Nucleus accumbens (tissue), 56 donors: ENCODE measurements at places on chromosomes 1 and 21.

DNA sequence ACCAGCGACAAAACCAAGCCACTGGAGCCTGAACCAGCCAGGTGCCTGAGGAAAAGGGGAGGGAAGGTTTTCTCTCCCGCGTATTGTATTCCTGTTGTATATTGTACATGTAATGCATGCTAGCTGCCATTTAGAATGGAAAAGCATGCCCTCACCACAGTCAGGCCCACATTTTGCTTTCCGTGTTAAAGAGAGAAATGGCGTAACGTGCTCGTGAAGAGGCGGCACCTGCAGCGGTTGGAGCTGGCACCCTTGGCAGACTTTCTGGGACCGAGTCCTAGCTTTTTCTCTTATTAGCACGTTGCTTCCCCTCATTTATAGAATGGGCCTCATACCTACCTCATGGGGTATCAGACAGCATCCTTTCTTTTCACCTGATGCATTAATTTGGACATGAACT lies 135.3 kb upstream of the IRF2BP2 start:
- DNase-seq = no peak

DNA sequence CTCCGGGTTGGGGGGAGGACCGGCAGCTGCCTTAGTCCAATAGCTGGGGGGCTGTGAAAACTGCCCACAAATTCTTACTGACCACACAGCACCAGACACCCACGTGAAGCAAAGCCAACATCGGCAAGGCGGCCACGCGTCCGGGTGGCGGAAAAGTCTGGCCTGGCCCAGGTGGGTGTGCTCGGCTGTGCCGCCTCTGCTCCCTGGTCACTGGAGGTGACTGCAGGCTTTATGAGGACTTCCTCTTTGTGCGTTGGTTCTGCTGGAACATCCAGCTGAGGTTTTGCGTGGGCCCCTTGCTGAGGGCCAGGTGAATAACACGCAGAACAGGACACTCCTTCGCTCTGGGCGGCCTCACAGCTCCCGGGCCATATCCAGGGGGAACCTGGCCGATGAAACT lies 35.4 kb downstream of the FAAP20 start:
- DNase-seq = no peak

GRCh38 chr1:48680411-48681035 lies 96.2 kb downstream of the BEND5 start:
- DNase-seq = no peak

- DNase-seq = no peak
Measured at GRCh38 chr1:87058343-87058649, 143.9 kb downstream of the HS2ST1 start.

- no peak for DNase-seq
Measured at GRCh38 chr21:45160198-45160597, 85.8 kb downstream of the ADARB1 start.

- peak; percentile 37 for DNase-seq
Measured at GRCh38 chr21:33434770-33435360, 31.7 kb downstream of the IFNGR2 start.

- DNase-seq = no peak
Measured at GRCh38 chr21:37711286-37711829, 204.9 kb downstream of the KCNJ6 start.

GRCh38 chr1:232327899-232328298 lies 302.0 kb downstream of the SIPA1L2 start:
- DNase-seq = no peak

DNA sequence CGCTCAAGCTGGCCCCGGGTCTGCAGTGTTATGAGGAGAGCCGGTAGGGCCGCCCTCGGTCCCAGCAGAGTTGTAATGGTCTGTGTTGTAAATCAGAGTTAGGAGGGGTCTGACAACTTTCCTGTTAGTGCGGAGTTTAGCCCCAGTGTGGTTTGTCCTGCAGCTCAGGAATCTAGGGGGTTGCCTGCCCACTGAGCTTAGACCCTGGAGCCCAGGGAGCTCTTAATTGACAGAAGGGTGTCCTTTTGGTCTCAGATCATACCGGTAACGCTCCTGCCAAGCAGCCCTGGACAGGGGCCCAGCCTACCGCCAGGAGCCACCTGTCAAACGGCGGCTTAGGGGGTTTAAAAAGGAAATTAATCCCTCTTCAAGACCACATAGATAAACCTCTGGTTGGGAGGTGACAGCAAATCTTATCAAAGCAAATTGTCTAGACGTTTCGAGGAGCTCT lies 164.4 kb downstream of the DYRK1A start:
- DNase-seq = no peak

- DNase-seq = no peak
Measured at GRCh38 chr1:5921129-5921528, 71.1 kb downstream of the NPHP4 start.

DNA sequence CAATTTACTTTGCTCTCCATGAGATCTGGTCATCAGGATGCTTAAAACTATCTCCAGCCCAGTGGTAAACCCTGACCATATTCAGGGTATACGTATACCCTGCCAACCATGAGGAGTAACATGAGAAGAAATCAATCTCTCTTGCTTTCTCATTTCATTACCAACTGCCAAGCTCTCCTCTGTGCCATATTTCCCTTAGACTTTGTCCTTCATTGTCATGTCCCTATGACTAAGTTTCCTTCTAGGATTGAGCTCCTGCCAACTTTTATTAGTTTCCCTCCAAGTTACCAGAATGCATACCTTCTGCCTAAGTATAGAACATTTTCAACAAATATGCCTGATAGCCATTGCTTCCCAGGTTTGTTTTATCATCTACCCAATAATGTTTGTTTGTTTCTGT lies 1113.9 kb upstream of the B3GALT2 start:
- DNase-seq = no peak

DNA sequence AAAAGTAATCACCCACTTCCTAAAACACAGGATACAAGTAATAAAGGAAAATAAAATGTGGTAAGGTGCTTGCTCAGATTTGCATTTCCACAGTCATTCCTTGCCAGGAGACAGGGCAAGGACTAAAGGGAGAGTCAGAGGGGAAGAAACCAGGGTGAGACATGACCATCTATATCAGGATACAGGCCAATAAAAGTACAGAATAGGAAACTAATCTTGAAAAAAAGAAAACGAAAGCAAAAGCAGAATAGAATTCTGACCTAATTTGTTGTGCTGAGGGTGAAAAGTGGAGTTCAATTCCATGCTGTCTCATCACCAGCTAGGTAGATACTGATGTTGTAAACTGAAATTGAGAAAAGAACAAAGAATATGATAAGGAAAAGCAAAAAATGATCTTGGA lies 27.3 kb downstream of the JMJD4 start:
- no peak for DNase-seq

- DNase-seq = no peak
Measured at GRCh38 chr1:187718527-187718926, 889.8 kb downstream of the PLA2G4A start.

GRCh38 chr1:29360768-29361167 lies 124.4 kb downstream of the PTPRU start:
- DNase-seq = no peak

- no peak for DNase-seq
Measured at GRCh38 chr1:45356186-45356585, 15.9 kb upstream of the MUTYH start.

- no peak for DNase-seq
Measured at GRCh38 chr1:19981507-19982312, 2.3 kb upstream of the PLA2G2A start.

- no peak for DNase-seq
Measured at GRCh38 chr1:209490013-209490412, 93.5 kb upstream of the CAMK1G start.

- DNase-seq = no peak
Measured at GRCh38 chr1:81392526-81393226, 408.1 kb upstream of the ADGRL2 start.

GRCh38 chr1:92201973-92202372 lies 15.7 kb upstream of the C1orf146 start:
- no peak for DNase-seq

DNA sequence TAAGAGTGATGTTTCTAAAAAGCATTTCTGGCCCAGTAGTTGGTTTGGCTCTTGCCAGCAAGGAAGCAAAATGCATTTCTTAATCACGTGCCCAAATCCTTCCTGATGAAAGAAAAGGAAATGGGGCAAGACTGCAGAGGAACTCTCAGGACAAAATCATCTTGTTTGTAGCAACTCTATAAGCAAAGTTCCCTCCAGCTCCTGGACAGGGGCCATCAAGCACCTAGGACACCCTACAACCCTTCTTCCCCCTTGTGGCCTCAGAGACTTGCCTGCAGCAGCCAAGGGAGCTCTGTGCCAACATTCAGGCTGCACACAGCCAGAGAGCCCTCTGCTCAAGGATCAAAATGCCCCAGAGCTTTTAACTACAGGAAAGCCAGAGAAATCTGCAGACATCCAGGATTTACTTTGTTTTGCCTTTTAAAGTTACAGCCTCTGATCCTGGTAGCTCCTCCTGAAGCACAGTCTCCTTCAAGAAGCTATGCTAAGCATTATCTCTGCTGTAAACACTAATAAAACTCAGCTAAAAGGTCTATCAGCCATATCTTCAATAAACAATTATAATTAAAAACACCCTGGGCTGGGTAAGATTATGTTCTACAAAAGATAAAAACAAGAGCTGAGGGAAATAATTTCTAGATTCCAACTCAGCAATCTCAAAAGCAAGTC lies 105.0 kb downstream of the KIAA0319L start:
- DNase-seq = no peak

GRCh38 chr21:20999659-21000058 lies 1.4 kb downstream of the NCAM2 start:
- peak; percentile 70 for DNase-seq

- peak; percentile 26 for DNase-seq
Measured at GRCh38 chr1:235417086-235417697, 50.0 kb downstream of the TBCE start.

DNA sequence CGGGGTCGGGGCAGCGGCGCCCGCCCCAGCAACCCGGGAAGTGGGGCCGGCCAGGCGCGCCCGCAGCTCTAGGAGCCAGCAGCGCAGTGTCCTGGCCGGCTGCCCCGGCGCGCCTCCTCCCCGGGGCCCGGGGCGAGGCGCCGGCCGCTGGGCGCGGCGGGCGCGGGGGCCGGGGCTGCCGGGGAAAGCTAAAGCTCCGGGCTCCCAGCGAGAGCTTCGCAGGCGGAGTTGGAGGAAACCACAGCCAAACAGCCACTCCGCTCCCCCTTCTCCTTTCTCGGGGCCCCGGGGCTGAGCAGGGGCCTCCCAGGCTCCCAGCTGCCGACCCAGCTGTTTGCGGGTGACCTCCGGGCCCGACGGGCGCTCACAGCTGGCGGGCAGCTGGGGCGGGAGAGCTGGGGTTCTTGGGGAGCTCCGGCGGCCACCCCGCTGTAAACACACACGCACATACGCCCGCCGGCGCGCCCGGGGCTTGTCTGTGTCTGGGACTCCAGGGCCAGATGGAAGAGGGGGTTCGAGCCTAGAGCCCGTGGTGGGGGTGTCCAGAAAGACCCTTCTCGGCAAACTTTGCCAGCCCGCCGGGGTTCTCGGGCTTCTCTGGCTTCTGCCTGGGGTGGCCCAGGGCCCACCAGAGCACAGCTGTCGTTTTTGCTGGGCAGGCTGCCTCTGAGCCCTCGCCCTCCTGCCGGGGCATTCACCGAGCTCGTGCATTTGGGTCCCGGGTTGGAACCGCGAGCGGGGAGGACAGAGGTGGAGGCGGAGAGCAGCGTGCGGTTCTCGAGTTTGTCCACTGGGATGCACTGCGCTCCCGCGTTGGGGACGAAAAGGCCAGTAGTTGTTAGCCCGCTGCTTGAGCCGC lies 1.5 kb downstream of the AJAP1 start:
- peak; percentile 83 for DNase-seq

- no peak for DNase-seq
Measured at GRCh38 chr21:40839521-40839920, 7.4 kb downstream of the DSCAM start.

DNA sequence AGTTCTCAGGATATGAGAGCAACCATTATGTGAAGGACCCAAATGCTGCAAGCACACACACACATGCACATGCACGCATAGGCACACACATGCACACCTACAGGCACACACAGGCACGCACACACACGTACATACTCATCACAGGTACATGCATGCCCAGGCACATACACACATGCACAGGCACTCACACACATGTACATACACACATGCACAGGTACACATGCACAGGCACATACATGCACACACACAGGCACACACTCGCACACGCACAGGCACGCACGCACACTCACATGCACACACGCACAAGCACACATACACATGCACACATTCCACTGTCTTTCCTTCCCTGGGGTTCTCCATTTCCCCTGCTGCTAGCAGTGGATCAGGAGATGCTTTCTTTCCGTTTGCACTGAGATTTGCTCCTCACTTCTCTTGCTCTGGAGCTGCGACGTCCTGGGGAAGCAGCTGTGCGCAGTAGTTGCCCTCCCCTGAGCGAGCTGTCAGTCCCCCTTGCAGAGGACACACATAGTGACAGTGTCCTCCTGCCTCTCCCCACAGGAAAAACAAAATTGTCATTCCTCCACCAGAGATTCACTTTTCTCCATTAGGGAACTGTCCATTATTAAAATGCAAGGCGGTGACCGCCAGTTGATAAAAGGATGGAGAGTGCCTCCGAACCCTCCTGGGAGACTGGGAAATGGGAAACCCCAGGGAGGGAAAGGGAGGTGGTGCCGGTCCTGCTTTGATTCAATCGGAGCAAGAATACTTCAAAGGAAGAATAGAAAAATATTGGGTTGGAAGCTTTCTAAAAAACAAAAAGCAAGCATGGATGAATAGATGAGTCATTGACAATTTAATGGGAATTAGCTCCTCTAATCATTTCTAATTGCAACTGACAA lies 69.5 kb downstream of the WDR4 start:
- DNase-seq = no peak

- DNase-seq = no peak
Measured at GRCh38 chr1:201655243-201655642, 116.3 kb downstream of the NAV1 start.

DNA sequence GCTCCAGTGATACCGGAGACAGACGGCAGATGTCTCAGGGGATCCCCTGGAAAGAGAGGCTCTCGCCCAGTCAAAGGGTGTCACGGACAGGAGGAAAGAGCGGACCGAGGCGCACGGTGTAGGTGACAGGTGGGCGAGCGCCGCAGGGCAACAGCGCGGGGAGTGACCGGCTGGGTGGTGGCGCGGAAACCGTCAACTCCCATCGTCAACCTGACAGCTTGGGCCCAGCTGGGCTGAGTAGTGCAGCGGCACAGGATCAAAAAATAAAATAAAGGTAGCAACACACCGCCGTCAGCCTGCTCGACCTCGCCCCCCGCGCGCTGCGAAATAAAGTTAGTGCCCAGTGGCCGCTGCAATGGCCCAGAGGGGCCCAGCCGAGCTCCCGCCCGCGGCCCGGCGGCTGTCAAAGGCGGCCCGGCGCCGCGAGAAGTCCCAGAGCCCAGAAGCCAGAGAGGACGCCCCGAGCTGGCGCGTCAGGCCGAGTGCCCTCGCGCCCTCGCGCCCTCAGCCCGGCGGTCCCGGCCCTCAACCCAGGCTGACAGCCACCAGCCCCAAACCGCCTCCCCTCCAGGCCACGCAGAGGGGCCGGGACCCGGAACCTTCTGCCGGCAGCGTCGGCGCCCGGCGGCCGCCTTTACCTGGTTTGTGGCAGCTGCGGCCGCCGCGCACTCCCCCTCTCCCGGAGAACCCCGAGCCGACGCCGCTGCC lies at the start of gene LYST:
Gene LYST, minus strand, starts transcription at position 702 of the 708 bp plus-strand sequence. CDS start 36,489 bp downstream, outside the sequence.
- DNase-seq = no peak

- no peak for DNase-seq
Measured at GRCh38 chr1:198577444-198577843, 37.0 kb upstream of the ATP6V1G3 start.

GRCh38 chr1:150836129-150836773 lies 28.2 kb upstream of the CTSK start:
- DNase-seq = no peak

- DNase-seq = no peak
Measured at GRCh38 chr1:25544243-25544764, 898 bp downstream of the LDLRAP1 start.

- no peak for DNase-seq
Measured at GRCh38 chr1:5720045-5720444, 272.2 kb downstream of the NPHP4 start.
